Kidney (tissue), 22 donors: ENCODE measurements at places on chromosomes 3 and 15. TPM values are rescaled to one million over a fixed set of nuclear protein-coding genes. Genes with fewer than 3 reads are reported as not detected.

Gene RGMA
- total RNA-seq, result 4.7 TPM

Gene NR2E3
- total RNA-seq, result 0.19 TPM

Gene CD96
- total RNA-seq, result 9.5 TPM

GRCh38 chr3:60573494-60573893 is 677.8 kb downstream of the FHIT start:
- DNase-seq, result no peak

DNA sequence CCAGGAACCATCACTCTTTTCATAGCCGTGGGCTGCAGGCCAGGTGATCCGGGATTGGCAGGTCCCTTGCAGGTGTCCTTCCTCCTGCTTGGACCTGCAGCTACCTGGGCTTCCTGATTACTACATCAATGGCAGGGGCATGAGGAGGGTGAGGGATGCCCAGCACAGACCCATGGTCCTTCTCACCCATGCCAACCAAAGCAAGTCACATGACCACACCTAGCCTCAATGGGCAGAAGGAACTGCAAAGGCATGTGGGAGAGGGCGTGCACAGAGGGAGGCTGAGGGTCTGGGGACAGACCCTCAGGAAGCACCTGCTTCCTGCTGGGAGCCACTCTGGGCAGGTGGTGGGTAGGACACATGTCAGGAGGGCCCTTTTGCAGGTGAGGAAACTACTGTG is 105.2 kb downstream of the NUP210 start:
- DNase-seq, result no peak

DNA sequence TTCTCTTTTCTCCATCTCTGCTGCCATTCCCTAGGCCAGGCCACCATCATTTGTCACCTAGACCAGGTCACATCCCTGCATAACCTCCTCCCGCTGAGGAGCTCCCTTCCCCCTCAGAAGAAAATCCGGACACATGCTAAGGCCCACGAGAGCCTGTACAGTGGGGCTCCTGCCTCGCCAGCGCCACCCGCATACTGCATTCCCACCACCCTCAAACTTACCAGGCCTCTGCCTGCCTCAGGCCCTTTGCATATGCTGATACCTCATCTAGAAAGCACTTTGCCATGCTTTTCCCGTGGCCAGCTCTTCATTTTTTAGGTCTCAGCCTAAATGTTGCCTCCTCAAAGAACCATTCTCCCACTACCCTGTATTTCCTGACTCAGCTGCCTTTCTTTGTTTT is 220.1 kb upstream of the CTDSPL start:
- DNase-seq, result no peak

GRCh38 chr15:90889736-90890456 is 5.6 kb downstream of the FES start:
- no peak for DNase-seq

DNA sequence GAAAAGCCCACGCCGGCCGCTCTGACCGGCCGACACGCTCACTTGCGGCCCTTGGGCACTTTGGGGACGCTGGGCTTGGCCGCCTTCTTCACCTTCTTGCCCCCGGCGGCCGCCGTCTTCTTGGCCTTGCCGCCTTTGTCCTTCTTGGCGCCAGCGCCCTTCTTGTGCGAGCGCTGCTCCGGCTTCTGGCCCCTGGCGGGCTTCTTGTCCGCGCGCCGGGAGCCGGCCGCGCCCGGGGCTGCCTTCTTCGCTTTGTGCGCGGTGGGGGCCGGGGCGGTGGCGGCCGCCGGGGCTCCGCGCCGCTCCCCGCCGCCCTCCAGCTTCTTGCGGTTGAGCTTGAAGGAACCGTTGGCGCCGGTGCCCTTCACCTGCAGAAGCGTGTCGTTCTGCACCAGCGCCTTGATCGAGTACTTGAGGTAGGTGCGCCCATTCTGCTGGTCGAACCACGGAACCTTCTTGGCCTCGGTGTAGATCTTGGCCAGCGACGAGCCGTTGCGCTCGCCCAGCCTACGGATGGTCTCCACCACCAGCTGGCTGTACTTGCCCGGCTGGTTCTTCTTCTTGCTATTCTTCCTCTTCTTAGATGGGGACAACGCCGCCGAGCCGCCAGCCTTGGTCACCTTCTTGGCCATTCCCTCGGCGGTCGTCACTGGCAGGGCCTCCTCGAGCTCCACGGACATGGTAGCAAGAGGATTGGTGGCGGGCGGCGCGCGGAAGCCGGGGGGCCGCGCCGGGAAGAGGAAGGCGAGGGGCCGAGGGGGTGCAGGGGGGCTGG is 36.7 kb downstream of the HMCES start:
- peak; percentile 87 for DNase-seq

DNA sequence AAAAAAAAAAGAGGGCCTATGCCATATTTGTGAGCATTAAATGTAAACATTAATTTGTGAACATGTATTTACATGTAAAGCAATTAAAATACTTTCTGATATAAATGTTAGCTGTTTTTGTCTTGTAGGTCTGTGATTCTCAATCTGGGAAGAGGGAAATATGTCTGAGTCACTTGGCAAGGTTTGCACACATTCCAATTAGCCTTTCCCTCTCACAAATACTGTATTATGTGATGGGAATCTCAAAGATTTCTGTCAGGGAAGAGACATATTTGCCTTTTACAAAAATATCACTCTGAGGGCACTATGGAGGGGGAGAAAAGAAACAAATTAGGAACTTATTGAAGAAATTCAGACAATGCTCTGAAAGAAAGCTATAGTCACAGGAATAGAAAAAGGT is 483.6 kb downstream of the GBE1 start:
- no peak for DNase-seq

- DNase-seq, result no peak
Observed at GRCh38 chr3:58175187-58175436, 35.7 kb downstream of the DNASE1L3 start.

DNA sequence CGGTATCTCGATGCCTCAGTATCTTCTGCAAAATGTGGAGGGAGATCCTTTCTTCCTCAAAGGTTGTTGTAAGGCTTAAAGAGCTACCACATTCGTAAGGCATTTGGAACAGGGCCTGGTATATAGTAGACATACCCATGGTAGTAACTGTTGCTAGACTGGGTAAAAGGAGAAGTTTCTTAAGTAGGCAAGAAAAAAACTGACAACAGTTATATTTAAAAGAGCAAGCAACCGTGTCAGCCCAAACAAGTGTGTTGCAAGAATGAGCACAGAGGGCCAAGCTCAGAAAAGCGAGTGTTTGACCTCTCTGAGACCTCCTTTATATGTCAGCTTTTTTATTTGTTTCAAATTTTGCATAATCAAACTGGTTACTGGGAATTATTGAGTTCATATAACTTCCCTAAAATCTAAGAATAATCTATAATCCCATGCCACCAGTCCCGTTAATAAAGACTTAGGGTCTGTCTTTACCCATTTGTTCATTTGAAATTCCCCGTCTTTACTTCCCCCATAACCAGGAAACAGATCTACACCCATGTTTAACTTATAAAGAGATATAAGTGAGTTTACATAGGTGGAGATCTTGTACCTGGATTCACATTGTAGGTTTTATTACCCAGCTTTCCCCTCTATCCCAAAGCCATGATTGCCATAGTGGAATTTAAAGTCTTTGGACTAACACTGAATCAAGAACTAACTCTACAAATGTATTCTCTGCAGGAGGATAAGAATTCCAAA is 7.3 kb downstream of the B3GNT5 start:
- no peak for DNase-seq
